ENCODE measurements at places on chromosomes 1 and 21. TPM values are rescaled to one million over a fixed set of nuclear protein-coding genes. Genes with fewer than 3 reads are reported as not detected.

DNA sequence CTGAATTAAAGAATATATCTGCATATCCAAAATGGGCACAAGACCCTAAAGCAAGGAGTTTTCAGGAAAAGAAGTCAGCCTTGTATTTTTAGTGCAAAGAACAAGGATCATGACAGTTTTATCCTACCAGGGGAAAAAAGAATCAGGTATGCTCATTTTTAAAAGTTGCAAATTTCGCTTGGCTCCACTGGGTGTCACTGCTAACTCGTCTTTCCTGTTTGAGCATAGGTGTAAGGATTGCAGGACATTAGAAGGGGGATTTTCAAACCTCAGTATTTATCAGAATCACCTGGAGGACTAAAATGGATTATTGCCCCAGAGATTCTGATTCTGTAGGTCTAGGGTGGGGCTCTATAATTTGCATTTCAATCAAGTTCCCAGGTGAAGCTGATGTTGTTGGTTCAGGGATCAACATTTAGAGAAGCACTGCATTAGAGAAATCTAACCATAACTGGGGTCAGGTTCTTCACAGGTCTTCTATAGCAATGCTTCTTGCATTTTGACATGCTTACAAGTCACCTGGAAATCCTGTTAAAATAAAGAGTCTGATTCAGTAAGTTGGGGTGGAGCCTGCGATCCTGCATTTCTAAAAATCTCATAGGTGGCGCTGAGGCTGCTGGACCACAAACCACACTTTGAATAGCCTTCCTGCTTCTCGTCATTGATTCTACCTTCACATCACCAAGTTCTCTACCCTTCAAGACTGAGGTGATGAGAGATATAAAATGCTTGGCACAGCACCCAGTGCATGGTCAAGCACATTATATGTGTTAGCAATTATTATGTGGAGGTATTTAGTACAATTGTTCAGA lies 39.6 kb downstream of the NUF2 start:
- no peaks in the 10 kb centered on the region for H3K4me1 ChIP-seq
- no peak for DNase-seq
- no peaks in the 10 kb centered on the region for H3K36me3 ChIP-seq
- H3K4me3 ChIP-seq, result no peak overlapping the region
- H3K27me3 ChIP-seq, result no peaks in the 10 kb centered on the region

GRCh38 chr21:46600978-46601377 lies 3.9 kb downstream of the S100B start:
- no peak for DNase-seq
- no peaks in the 10 kb centered on the region for H3K27me3 ChIP-seq

CR1L gene
- total RNA-seq, result not detected

GRCh38 chr1:90963651-90964050 lies 58.2 kb downstream of the ZNF644 start:
- H3K27ac ChIP-seq, result no peak overlapping the region
- H3K4me3 ChIP-seq, result no peak overlapping the region
- no peak for DNase-seq
- no peaks in the 10 kb centered on the region for H3K4me1 ChIP-seq

DNA sequence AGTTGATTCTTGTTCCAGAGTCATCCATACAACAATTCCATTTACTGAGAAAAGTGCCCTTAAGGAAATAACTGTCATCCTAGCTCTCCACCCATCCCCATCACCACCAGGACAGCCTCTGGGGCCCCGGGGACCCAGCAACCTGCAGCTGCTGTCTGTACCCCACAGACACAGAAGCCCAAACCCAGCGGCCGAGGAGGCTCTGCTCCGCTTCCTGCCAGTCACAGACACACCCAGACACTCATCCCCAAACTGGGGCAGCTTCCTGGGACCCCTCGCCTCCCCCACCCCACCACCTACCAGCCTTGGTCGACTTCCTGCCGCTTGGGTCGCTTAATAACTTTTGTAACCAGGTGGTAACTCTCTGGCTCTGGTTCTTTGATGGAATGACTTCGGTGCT lies 121.6 kb upstream of the SLC25A33 start:
- H3K27ac ChIP-seq, result no peak overlapping the region
- no peaks in the 10 kb centered on the region for H3K36me3 ChIP-seq
- no peak for DNase-seq
- no peak overlapping the region for H3K4me3 ChIP-seq
- no peaks in the 10 kb centered on the region for H3K27me3 ChIP-seq

GRCh38 chr1:25675729-25676476 lies 59.3 kb downstream of the MAN1C1 start:
- no peak overlapping the region for H3K4me3 ChIP-seq
- no peaks in the 10 kb centered on the region for H3K27me3 ChIP-seq
- no peak overlapping the region for H3K27ac ChIP-seq

- H3K4me1 ChIP-seq, result peaks cover 3% of the 10 kb centered on the region
- H3K36me3 ChIP-seq, result no peaks in the 10 kb centered on the region
- H3K27me3 ChIP-seq, result no peaks in the 10 kb centered on the region
- peak overlapping the region; percentile 76 for H3K27ac ChIP-seq
- no peak for DNase-seq
- H3K4me3 ChIP-seq, result no peak overlapping the region
These were observed 5.0 kb downstream of the PFKL start for GRCh38 chr21:44304877-44305293.

KIRREL1 gene
- total RNA-seq, result 55.5 TPM

- DNase-seq, result peak; percentile 33
- no peaks in the 10 kb centered on the region for H3K4me1 ChIP-seq
- H3K4me3 ChIP-seq, result peak within 1 kb of the TSS; percentile 88
- no peaks in the 10 kb centered on the region for H3K27me3 ChIP-seq
These were observed at the start of gene ZSWIM5 for GRCh38 chr1:45205910-45206721. TSS of gene ZSWIM5 (minus strand) at chr1:45206605. CDS start at chr1:45206350, 255 bp downstream.

DNA sequence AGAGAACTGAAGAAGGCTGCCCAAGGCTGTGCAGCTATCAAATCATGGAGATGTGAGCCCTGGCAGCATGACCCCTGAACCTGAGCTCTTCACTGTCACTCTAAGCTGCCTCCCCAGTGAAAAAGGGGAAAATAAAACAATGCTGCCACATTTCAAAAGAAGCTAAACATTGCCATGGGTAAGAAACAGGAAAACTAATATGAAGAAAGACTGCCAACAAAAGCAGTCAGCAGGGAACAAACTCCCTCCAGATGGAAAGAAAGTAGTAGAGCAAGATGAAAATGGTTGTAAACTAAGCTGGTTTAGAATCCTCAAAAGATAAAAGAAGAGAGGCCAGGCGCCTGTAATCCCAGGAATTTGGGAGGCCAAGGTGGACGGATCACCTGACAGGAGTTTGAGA lies 36.2 kb upstream of the CSF1 start:
- H3K4me3 ChIP-seq, result no peak overlapping the region
- no peak for DNase-seq
- no peaks in the 10 kb centered on the region for H3K36me3 ChIP-seq
- peaks cover 20% of the 10 kb centered on the region for H3K4me1 ChIP-seq
- H3K27ac ChIP-seq, result peak overlapping the region; percentile 74

GRCh38 chr1:147089457-147089856 lies 82.8 kb downstream of the PRKAB2 start:
- H3K4me3 ChIP-seq, result no peak overlapping the region
- no peak for DNase-seq
- H3K4me1 ChIP-seq, result no peaks in the 10 kb centered on the region

GRCh38 chr1:193625255-193625654 lies 438.8 kb upstream of the B3GALT2 start:
- H3K4me1 ChIP-seq, result no peaks in the 10 kb centered on the region
- no peaks in the 10 kb centered on the region for H3K36me3 ChIP-seq

COPA gene
- 170 TPM for total RNA-seq

PDZK1 gene
- total RNA-seq, result 25.2 TPM

LCE3D gene
- not detected for total RNA-seq

DNA sequence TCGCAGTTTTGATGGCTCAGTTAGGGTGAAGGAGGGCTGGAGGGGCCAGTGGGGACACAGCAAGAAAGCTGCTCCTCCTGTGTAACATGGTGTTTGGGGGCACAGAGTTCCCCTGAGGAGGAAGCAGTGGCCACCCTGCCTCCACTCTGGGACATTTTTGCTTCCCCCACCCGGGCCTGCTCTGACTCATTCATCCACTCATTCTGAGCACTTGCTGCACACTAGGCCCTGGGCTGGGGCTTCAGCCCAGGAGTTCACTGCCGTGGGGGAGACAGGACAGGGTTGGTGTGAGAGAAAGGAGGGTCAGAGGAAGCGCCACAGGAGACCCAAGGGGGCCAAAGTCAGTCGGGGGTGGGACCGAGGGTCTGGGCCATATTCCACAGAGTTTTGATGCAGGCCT lies 41.4 kb upstream of the ACOT11 start:
- no peak overlapping the region for H3K27ac ChIP-seq
- no peak for DNase-seq
- no peak overlapping the region for H3K4me3 ChIP-seq
- H3K27me3 ChIP-seq, result no peaks in the 10 kb centered on the region
- H3K4me1 ChIP-seq, result no peaks in the 10 kb centered on the region
- no peaks in the 10 kb centered on the region for H3K36me3 ChIP-seq

CLCA4 gene
- 2.6 TPM for total RNA-seq

MAP1LC3C gene
- total RNA-seq, result 7.8 TPM

NPL gene
- total RNA-seq, result 19.3 TPM

- no peaks in the 10 kb centered on the region for H3K36me3 ChIP-seq
- no peak overlapping the region for H3K4me3 ChIP-seq
- no peak for DNase-seq
These were observed 104.9 kb upstream of the SOD1 start for GRCh38 chr21:31554511-31555022.

ASB17 gene
- not detected for total RNA-seq

EPB41 gene
- 51.8 TPM for total RNA-seq

DNA sequence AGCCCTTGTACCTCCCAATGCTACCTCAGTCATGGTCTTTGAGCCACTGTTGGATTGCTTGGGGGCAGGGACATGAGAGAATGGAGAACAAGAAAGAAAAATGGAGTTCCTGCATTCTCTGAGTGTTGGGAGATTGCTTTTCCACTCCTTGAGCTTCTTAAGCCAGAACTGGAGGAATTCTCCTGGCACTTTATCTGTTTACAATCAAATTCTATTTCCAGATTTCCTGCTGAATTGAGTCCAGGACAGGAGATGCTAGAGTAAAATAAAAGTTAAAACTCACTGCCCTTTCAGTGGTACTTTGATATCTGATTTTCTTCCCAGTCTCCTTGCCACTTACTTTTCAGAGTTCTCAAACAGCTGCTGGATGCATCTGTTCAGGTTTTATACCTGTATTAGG lies 24.4 kb upstream of the DEPDC1 start:
- no peaks in the 10 kb centered on the region for H3K4me1 ChIP-seq
- no peaks in the 10 kb centered on the region for H3K36me3 ChIP-seq
- no peak overlapping the region for H3K27ac ChIP-seq
- no peak overlapping the region for H3K4me3 ChIP-seq

DNA sequence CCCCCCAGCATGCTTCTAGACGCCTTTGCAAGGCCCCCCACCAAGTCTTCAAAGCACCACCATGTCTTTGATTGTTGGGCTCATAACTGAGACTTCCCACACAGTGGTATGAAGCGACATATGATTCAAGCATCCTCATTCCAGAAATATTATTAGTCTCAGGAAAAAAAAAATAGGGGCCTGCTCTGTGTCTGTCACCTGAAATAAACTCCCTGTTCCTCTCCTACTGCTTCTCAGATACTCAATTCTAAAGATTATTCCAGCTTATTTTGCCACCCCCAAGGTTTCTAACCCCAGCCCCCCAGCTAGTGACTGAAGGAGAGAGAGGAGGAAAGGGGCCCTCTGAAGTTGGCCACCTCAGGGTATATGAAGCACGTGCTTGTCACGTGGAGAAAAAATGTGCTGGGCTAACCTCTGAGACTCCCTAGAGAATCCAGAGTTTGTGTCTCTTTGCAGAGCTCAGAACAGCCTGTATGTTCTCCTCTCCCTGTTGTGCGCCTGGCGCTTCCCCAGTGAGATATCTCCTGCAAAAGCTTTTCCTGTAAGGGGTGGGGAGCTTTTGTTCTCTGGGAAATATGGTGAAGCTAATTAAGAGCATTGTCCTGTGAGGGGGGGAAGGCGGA lies 35.9 kb upstream of the RASAL2 start:
- H3K27ac ChIP-seq, result peak overlapping the region; percentile 73
- no peaks in the 10 kb centered on the region for H3K4me1 ChIP-seq
- H3K4me3 ChIP-seq, result peak overlapping the region; percentile 23
- H3K27me3 ChIP-seq, result no peaks in the 10 kb centered on the region
- no peaks in the 10 kb centered on the region for H3K36me3 ChIP-seq

IGFN1 gene
- total RNA-seq, result 1.3 TPM

DNA sequence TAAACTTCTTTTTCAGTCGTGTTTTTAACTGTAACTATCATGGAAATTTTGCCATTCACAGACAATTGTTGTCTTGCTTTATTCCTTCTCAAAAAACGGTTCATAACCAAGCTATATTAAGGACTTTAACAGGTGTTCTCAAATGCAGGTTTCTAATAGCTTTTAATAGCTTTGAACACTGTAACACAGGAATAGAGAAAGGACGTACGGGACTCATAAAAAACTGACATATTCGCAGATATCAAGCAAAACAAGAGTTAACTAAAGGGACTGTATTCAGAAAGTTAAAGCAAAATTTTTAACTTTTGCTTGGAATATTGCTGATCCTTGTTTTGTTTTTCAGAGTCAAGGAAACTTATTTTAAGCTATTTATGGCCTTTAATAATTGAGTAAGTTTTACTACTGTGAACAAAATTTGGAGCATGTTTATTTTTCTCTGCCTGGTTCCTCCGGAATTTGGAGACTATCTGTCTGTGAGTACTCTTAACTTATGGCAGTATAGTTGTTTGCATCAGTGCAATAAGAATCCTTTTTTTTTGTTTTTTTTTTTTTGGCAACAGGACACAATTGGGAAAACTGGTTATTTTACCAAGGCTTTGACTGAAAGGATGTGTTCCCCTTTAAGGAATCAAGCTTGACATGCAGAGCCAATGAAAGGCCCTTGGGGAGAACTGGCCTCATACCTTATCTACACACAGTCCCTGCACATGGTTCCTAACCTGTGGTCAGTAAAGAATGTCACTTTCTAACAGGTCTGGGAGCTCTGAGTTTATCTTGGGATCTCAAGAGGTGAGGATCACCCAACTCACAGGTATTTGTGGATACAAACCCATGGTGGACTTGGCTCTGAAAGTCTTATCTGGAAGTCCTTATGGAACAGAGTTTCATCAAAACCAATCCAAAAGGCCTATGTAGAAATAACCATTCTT lies 5.8 kb upstream of the CD46 start:
- H3K36me3 ChIP-seq, result no peaks in the 10 kb centered on the region
- no peaks in the 10 kb centered on the region for H3K27me3 ChIP-seq
- no peak overlapping the region for H3K4me3 ChIP-seq
- no peak overlapping the region for H3K27ac ChIP-seq
- no peak for DNase-seq

GRCh38 chr1:226027538-226028217 lies 28.5 kb upstream of the SDE2 start:
- no peak for DNase-seq
- no peak overlapping the region for H3K27ac ChIP-seq
- no peak overlapping the region for H3K4me3 ChIP-seq
- no peaks in the 10 kb centered on the region for H3K36me3 ChIP-seq

MPZ gene
- 1.3 TPM for total RNA-seq

IFNAR2 gene
- 16.5 TPM for total RNA-seq

Data from breast epithelium (tissue), 4 donors.